ENCODE measurements at places on chromosomes 7 and 10.

DNA sequence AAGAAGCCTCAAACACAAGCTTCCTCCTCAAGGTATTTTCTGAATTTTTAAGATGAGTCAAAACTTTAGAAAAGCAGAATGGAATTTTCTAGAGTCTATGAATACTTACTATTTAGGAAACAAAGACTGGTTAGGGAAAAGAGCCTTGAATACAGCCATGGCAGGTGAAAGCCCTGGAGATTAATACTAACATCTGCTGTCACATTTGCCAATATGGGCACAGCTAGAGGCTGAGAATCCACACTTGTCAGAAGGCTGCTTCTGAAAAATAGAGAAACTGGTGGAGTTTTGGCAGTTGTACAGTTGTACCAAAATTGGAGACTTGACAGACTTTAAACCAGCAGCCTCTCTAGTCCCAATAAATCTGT, 24.3 kb upstream of the CNNM1 start:
- DNase-seq: no peak

DNA sequence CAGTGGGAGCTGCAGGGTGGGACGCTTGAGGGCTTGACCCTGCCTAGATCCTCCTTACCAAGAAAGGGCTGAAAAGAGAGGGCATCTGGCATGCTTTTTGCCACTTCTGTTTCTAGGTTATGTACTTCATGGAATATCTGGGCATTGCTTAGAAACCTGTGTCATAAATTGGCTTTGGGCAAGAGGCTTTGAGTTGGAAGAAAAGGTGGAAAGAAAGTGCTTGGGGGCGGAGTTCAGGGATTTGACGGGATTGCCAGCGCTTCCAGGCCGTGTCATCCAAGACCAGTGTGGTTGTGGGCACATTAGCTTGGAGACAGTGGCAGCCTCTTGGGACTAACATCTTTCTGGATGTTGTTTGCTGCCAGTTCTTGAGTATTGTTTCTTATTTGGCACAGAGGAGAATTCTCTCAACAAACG, 825 bp downstream of the ZNF862 start:
- no peak for DNase-seq

GRCh38 chr10:80465839-80466590, 11.9 kb downstream of the TSPAN14 start:
- no peak for DNase-seq

- no peak for DNase-seq
These were observed 1.2 kb downstream of the SCIN start for GRCh38 chr7:12571691-12572090.

DNA sequence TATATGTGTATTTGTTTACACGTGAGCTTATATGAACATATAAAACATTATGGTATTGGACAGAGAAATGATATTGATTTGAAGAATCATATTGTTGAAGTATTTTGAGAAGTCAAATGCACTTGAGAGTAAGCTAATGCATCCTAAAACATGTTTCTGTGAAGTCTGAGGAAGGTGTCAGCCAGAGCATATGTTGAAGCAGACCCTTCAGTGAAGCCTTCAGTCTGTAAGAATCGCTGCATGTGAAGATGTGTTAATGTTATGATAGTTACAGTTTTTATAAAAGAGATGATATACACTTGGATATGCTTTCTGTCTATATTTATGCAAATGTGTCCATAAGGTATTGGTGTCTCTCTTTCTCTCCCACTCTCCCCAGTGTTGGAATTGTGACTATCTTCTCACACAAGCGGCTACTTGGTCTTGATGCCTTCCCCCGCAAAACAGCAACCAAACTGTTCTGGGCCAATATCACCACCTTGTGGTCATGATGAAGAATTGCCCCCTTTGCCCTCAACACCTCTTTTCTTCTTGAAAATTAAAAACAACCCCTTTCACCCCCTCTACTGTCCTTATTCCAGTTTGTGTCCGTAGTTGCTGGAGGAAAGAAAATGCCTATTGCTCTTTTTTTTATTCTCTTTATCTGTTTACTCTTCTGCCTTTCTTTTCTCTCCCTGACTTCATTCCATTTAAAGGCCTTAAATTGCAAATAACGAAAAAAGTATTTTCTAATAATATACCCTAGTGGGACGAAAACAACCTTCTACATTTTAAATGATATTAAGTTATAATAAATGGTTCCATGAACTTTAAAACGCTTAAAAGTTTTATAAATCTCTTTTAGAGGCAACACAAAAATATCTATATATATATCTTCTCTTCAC, 64.9 kb downstream of the IKZF1 start:
- DNase-seq: no peak

DNA sequence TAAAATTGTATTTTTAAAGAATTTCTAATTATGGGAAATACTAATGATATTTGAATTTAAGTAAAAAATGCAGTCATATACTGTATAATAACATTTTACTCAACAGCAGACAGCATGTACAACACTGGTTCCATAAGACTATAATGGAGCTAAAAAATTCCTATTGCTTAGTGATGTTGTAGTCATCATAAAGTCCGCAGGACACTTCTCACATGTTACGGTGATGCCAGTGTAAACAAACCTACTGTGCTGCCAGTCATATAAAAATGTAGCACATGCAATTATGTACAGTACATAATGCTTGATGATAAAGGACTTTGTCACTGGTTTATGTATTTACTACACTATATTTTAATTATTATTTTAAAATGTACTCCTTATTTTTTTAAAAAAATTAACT, 629.3 kb downstream of the IPMK start:
- no peak for DNase-seq

DNA sequence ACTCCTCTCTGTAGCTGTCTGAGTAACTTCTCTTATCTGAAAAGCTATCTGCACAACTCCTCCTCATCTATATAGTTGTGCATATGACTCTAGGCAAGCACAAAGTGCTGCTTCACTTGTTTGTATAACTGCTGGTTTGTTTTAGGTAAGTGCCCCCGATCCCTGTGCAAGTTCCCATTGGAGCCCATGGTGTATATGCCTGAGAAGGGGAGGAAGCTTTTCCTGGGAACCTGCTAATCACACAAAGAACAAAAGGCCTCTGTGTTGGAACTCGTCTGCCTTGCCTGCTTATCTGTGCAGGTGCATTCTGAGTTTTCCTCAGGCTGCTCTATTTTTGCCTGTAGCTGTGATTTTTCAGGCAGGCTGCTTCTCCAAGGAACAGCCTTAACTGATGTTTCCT, 23.2 kb upstream of the PHF14 start:
- DNase-seq: no peak

GRCh38 chr10:102106998-102107397, 13.2 kb downstream of the LDB1 start:
- DNase-seq: no peak

DNA sequence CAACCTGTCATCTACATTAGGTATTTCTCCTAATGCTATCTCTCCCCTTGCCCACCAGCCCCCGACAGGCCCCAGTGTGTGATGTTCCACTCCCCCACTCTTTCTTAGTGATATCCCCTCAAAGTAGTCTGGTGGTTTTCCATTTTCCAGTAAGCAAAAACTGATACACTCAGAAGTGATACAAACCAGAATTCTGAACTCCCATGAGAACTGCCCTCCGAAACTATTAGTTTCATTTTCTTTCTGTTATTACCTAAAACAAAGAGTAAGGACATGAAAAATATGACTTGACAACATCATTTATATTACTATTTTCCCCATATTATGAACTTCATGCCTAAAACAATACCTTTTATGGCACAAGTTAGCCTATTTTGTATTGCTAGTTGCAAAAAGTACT, 175.0 kb downstream of the OTUD1 start:
- no peak for DNase-seq

- no peak for DNase-seq
These were observed 36.2 kb upstream of the USP6NL start for GRCh38 chr10:11647676-11648075.

Measured in right forelimb (tissue), 1 donor.